ENCODE measurements at places on chromosomes 5 and 9. TPM values are rescaled to one million over a fixed set of nuclear protein-coding genes. Genes with fewer than 3 reads are reported as not detected.

GRCh38 chr9:124320062-124320973 lies 62.6 kb downstream of the NEK6 start:
- no peak overlapping the region for H3K4me3 ChIP-seq
- H3K4me1 ChIP-seq, result no peaks in the 10 kb centered on the region
- H3K27ac ChIP-seq, result no peak overlapping the region
- no peaks in the 10 kb centered on the region for H3K36me3 ChIP-seq
- peak; percentile 66 for DNase-seq
- no peaks in the 10 kb centered on the region for H3K27me3 ChIP-seq

- DNase-seq, result no peak
- no peak overlapping the region for H3K27ac ChIP-seq
- H3K27me3 ChIP-seq, result peaks cover 5% of the 10 kb centered on the region
- no peaks in the 10 kb centered on the region for H3K4me1 ChIP-seq
- no peak overlapping the region for H3K4me3 ChIP-seq
These were observed 149.8 kb downstream of the NR2F1-AS1 start for GRCh38 chr5:93431250-93431649.

Gene SH3PXD2B
- 1.1 TPM for total RNA-seq

DNA sequence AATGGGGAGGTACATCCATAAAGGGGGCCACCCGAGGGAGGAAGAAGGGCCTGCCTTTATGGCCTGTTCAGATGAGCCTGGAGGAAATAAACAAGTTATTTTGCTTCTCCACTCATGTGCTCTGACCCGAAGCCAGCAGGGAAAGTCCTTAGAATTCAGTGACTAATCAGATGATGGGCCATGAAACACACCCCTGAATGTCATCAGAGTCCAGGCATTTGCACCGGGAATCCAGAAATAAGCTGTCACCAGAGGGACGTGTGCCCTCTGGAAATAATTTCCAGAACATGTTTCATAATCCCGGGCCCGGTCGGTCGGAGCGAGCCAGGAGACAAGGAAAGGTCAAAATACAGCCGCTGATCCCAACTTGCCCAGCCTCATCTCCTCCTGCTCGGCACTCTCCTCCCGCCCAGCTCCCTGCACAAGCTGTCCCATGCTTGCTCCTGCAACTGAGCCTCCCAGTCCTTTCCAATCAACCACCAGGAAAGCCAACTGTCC lies 73.6 kb upstream of the ZNF622 start:
- no peak overlapping the region for H3K27ac ChIP-seq
- peaks cover 56% of the 10 kb centered on the region for H3K4me1 ChIP-seq

- peak overlapping the region; percentile 5 for H3K27ac ChIP-seq
- H3K36me3 ChIP-seq, result no peaks in the 10 kb centered on the region
- H3K4me1 ChIP-seq, result peaks cover 6% of the 10 kb centered on the region
- no peaks in the 10 kb centered on the region for H3K27me3 ChIP-seq
These were observed 61.1 kb downstream of the GRIA1 start for GRCh38 chr5:153551537-153552079.

DNA sequence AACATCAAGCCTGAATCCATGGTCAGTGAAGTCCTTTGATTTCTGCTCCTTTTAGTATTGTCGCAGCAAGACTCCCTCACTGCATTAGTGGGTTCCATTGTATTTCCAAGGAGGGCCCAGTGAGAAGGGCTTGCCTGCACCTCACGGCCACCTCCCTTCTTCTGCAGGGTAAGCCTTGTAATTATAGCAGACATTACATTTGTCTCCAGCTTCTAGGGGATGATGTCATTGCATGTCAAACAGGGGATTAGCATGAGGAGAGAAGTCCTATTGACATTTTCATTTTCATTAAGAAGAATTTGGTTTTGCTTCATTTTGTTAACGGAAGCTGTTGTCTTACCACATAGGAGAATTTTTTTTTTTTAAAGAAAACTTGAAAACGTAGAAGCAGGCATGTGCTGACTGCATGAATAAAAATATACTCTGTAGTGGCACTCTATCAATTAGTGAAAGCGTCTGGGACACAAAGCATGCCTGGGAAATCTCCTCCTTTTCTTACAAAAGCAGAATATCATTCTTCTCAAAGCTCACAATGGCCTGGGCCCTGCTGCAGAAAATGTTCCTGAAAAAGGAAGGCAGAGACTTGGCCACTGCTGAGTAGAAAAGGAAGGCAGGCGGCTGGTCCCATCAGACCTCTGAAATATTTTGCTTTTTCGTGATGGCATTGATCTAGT lies 27.1 kb downstream of the MAP1B start:
- no peak for DNase-seq
- H3K4me3 ChIP-seq, result no peak overlapping the region
- peaks cover 20% of the 10 kb centered on the region for H3K4me1 ChIP-seq
- H3K36me3 ChIP-seq, result no peaks in the 10 kb centered on the region
